ENCODE measurements at places on chromosomes 5 and 9.

- no peak for DNase-seq
Observed at GRCh38 chr5:1537603-1538154, 13.9 kb upstream of the LPCAT1 start.

DNA sequence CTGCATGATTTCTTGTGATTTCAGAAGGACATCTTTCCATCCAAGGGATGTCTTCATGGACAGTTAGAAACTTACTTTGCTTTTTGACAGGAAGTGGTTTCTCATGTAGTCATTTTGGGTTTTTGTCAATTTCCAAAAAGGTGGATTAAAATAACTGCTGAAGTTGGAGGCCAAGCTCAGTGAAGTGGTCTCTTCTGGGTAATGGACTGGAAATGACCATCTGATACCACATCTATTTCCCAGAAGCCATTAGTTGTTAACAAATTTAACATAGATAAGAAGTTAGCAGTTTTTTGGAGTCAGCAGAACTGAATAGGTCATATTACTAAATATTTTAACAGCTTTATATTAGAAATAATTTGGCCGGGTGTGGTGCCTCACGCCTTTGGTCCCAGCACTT lies 86.2 kb upstream of the MYO10 start:
- no peak for DNase-seq

- DNase-seq, result no peak
Observed at GRCh38 chr5:169003721-169004541, 297.0 kb downstream of the SLIT3 start.

GRCh38 chr5:87313216-87313615 lies 45.5 kb downstream of the RASA1 start:
- DNase-seq, result no peak

GRCh38 chr5:181211208-181211607 lies 6.2 kb upstream of the TRIM7 start:
- DNase-seq, result no peak

DNA sequence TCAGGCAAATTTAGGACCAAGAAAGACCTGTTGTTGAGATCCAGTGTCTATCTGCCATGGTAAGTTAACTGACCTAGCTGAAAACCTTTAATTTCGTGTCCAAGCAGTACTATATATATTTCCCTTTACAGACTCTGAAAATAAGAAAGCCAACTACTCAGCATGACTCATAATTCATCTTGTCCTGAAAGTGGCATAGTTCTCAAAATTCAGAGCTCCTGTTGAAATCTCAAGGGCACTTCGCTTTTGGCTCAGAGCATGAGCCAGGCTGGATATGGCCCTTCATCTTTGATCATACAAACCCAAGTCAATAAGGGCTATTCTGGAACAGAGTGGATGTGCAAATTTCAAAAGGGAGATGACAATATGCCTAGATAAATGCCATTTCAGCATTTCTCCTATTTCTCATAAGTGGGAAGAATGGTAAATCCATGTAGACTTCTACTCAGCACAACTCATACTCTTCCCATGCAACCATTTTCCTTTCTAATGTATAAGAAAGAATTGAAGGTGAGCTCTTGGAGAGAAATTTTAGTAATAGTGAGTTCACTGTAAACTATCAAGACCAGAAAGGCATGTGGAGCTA lies 567.9 kb upstream of the DAB2 start:
- no peak for DNase-seq

DNA sequence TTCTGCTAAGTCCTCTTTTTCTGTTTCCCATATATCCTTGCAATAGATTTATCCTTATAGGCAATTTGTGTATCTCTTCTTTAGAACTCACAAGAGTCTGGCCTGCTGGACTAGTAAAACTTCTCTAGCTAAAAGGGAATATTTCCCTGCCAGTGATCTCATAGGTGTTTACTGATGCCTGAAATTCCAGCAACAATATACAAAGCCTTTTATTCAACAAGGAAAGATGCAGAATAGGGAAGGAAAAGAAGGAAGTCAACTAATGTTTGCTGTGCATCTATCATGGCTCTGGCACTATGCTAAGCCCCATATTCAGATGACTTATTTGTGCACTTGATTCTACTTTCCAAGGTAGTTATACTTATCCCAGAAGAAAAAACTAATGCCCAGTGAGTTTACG lies 160.0 kb upstream of the DMRTA1 start:
- DNase-seq, result no peak

DNA sequence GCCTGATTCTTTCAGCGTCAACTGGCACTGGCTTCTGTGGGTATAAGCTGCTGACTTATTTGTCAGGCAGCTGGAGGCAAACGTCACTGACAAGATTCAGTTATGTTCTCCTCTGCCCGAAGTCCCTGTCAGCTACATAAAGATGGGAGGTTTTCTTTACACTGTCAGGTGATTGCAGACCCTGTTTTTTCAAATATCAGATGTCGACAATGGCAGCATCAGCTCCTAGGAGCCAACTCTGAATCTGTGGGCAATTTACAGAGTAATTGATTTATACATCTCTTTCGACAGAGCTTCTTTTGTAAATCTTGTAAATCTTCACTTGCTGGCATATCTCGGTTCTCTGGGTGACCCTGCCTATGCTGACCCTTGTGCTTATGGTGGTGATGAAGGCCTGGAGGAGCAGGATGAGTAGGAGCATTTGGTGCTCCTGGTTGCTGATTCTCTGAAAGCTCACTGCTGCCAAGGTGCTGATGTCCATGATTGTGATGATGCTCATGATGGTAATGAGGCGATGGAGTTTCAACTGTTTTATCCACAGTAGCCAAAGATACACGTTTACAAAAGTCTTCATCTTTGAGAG lies 10.9 kb downstream of the SELENOP start:
- no peak for DNase-seq

DNA sequence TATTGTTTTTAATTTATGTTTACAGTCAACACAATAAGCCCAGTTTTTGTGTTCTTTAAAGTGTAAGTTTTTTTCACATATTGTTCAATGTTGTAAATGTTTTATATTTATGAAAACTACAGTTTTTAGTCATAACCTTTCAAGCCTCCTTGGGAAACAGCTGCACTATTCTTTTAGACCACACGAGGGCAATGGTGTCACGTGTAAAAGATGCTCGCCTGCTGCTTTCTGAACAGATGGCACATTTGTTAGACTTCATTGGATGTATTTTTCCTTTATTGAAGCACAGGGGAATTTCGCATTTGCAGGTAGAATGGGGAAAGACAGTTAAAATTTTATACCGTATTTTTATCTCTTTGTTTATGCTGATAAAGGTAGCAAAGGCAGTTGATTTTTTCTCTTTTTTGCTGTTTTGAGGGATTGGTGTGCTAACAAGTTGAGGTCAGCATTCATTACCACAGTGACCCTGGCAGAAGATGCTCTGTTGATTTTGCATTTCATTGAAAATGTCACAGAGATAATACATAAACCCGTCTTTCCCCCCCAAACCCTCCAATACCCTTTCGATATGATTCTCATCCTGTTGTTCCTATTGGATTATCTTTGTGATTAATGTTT lies 59.0 kb downstream of the MAT2B start:
- DNase-seq, result no peak
